ENCODE measurements at places on chromosomes 2 and 18. TPM values are rescaled to one million over a fixed set of nuclear protein-coding genes. Genes with fewer than 3 reads are reported as not detected.

DNA sequence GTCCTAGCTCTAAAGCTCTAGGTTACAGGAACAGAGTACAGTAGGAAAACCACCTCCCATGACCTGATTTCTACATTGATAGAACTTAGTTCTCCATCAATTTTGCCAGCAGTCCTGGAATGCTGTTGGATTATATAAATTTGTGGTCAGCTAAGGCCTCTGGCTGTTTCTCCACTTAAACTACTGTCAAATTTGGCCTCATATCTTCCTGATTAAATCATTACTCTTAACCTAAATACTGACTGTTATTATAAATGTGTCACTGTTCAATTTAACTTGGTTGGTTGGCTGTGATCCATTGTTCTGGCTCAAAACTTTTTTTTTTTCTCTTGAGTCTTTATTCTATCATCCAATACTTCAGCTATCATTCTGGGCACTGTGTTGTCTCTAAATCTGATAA lies 71.2 kb downstream of the TGFA start:
- no peak for DNase-seq

GRCh38 chr2:207123335-207123744 lies 42.4 kb downstream of the KLF7 start:
- no peak for DNase-seq

- no peak for DNase-seq
These were observed 167.4 kb upstream of the ETAA1 start for GRCh38 chr2:67229706-67230105.

C1QL2 gene
- total RNA-seq, result not detected

DIPK1C gene
- total RNA-seq, result not detected

- DNase-seq, result no peak
These were observed 59.5 kb downstream of the ATAD2B start for GRCh38 chr2:23867449-23867848.

- DNase-seq, result no peak
These were observed 808.2 kb downstream of the SUCLG1 start for GRCh38 chr2:83650898-83651297.

Measured in right lobe of liver (tissue), 6 donors.